ENCODE measurements at places on chromosomes 5 and 9.

- DNase-seq = no peak
Observed at GRCh38 chr9:87849144-87849758, 33.4 kb upstream of the SPATA31E1 start.

DNA sequence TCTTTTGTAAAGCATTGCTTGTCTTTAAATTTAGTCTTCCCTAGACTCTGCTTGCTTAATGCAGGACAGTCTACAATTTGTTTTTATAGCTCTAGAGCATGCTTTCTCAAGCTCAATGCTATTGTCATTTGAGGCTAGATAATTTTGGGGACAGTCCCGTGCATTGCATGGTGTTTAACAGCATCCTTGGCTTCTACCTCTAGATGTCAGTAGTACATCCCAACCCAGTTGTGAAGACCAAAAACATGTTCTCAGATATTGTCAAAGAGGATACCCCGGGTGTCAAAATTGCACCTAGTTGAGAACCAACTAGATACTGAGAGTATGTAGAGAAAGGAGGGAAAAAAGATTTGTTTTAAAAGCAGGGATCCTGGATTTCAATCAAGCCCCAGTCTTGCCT is 277.5 kb downstream of the CEMIP2 start:
- peak; percentile 6 for DNase-seq

DNA sequence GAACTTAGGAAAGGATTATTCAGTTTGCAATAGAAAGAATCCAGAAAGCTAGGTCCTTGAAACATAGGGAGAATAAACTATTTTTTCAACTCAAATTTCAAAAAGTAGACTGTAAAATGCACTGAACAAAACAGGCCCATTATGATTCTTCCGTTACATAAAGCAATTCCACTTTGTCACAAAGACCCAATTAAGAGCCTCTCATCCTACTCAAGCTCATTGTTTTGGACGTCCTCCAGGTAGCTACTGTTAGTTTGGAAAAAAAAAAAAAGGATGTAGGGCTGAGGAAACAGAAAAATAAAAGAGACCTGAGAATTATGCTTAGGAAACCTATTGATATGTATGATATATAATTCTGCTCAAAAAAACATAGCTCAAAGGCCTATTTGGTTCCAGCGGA is 74.0 kb downstream of the DIRAS2 start:
- DNase-seq = no peak

DNA sequence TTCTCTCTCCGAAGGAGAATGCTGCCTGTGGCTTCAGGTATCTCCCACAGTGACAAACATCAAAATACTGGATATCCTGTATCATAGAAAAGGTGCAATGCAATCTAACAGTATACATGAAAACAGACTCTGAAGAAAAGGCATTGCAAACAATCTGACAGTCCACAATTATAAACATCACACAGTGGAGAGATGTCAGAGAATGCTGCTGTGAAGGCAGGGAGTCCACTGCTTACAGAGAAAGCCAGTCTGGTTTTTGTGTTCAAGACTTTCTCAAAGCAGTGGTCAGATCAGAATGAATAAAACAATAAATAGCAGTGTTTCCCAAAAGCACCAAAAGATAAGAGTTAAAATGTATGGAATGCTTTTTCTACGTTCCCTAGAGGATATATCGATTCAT is 28.7 kb downstream of the TTC23L start:
- DNase-seq = no peak

GRCh38 chr5:1959725-1960581 is 77.2 kb upstream of the IRX4 start:
- no peak for DNase-seq

DNA sequence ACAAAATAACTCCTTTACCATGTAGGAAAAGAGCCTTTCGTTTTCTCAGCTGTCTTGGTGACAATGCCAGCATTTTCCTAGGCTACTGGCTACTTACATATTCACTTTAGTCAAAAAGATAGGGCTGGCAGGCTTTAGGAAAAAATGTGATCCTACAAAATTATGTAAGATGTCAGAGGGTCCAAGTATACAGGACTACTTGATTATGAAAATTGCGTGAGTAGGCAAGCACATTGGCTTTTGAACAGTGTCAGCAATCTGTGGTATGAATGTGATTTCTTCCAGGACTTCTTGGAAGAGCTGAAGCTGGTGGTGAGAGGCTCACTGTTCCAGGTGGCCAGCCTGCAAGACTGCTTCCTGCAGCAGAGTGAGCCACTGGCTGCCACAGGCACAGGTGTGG is 22.8 kb downstream of the THBS4 start:
- DNase-seq = no peak

DNA sequence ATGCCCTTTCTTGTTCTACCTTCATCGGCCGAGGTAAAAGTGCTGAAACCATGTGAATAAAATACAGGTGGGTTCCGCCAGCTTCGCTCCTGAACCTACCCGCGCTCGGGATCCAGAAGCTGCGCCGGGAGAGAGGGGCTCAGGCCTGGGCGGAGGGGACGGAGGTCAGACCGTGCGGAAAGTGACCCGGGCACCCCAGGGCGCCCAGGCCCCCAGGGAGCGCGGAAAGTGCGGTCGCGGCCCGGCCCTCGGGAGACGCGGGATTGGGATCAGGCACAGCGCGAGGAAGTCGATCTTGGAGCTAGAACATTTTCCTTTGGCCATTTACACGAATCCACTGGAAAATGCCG is 329 bp downstream of the SYK start:
- DNase-seq = no peak

DNA sequence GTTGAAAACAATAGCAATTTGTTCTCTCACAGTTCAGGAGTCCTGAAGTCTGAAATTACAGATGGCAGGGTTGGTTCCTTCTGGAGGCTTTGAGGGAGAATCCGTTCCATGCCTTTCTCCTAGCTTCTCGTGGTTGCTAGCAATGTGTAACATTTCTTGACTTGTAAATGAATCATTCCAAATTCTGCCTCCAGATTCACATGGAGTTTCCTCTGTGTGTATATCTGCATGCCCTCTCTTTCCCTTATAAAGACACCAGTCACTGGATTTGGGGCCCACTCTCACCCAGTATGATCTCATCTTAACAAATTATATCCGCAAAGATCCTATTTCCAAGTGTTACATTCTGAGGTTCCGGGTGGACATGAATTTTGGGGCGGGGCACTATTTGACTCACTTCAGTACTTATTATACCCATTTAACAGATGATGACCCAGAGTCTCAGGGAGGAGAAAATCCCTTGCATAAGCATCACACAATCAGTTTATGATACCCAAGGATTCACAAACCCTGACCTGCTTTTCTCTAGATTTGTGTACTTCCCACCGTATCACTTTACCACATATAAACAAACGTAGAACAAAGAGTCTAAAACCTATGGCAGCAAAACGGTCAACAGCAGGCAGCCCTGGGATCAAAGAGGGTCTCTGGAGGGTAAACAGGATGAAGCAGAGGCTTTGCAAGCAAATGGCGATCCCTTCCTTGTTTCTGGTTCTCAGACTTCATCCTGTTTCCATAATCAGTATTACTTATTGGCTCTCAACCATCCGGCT is 93.7 kb downstream of the C9orf152 start:
- DNase-seq = no peak

DNA sequence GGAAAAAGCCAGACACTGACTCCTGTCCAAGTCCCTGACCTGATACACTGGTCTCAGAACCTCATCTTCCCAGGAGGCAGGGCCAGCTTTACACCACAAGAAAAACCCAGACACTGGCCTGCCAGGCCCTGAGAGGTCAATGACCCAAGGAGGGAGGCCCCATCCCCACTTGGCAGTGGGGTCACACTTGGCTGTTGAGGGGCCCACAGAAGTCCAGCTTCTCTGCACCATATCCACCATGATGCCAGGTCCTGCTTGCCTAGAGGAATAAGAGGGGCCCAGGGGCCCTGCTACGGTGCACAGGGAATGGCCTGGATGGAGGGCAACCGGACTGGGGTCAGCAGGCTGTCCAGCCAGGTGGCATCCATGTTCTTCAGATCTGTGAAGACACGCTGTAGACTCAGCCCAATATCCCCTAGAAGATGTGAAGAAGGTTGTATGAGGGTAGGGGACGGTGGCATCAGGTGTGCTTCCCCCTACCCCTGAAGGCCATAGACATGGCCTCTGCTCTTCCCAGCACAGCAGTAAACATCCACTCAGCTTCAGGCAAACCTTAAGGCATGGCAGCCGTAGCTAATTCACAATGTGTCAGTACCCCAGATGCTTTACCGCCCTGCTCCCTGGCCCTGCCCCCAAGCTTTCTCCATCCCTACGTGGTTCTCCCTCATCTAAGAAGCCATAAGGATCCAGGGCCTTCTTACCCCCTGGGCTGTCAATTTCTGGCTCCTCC is 6.7 kb downstream of the IRF1 start:
- DNase-seq = no peak

GRCh38 chr5:139985733-139986132 is 57.4 kb downstream of the NRG2 start:
- no peak for DNase-seq

GRCh38 chr9:5586391-5586802 is 42.5 kb upstream of the RIC1 start:
- DNase-seq = peak; percentile 24

DNA sequence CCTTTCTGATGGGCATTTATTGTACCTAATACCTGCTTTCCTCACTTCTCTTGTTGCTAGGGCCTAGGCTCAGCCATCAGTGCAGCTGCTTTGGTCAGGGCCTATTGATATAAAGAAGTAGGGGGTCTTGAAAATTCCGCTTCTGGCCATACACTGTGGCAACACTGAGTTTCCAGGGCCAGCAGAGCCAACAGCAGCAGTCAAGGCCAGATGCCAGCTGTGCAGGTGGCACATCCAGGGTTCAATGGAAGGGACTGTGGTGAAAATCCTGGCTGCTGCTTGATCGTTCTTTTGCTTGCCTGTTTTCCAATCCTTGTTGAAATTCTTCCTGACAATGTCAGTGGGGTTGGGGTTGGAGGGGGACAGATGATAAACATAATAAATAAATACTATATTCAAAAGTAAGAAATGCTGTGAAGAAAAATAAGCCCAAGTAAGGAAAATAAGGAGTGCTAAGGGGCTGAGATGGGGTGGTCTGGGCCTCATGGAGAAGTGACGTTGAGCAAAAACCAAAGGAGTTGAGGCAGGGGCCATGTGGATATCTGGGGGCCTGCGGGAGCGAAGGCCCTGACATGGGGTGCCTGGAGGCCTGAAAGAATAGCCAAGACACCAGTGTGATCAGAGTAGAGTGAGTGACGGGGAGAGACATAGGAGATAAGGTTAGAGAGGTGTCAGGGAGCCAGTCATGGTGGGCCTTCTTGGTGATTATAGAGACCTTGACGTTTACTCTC is 91.0 kb upstream of the ALDH1B1 start:
- no peak for DNase-seq

DNA sequence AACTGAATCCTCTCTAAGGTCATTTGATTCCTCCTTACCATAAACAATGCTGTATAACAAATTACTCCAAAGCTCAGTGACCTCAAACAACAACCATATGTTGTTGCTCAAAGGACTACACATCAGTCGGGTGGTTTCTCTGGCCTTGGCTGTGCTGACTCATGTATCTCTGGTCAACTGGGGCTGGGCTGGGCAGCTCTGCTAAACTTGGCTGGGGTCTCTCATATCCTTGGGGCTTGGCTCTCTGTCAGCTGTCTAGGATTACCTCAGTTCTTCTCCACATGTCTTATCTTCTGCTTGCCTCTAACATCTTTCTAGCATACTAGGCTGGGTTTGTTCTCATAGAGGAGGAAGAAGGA is 86.4 kb downstream of the GALNT10 start:
- no peak for DNase-seq

- DNase-seq = no peak
Observed at GRCh38 chr5:121377461-121377860, 474.2 kb upstream of the FTMT start.

DNA sequence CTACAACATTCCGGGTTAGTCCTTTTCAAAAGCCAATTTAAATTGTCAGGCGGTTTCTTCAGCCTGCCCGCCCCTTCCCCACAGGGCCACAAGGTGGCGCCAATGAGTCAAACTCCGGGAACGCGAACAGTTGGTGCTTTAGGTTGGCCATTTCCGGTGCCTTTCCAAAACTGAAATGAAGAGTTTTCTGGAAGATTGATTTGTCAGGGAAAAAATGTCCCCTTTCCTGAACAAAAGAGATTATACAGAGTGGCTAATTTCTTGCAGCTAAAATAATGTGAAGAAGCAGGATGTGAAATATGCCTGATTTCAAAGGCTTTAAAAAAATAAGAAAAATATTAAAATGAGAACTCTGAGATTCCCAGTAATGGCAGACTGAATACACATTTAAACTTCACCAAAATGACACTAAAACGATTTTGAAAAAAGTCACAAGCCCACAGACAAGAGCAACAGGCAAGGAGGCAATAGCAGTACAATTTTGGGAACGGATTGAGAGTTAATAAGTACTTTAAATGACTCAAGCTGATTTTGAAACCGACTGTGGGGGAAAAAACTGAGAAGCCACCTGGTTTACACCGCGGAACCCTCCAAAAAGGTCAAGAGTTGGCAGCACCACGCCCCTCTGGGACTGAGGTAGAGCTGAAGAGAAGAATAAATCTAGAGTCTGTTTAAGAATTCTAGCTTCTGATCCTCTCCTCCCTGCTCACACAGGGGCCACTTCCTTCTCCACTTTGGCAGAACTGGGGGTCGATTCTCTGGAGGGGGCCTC is 45.7 kb downstream of the SLC46A2 start:
- DNase-seq = peak; percentile 80

DNA sequence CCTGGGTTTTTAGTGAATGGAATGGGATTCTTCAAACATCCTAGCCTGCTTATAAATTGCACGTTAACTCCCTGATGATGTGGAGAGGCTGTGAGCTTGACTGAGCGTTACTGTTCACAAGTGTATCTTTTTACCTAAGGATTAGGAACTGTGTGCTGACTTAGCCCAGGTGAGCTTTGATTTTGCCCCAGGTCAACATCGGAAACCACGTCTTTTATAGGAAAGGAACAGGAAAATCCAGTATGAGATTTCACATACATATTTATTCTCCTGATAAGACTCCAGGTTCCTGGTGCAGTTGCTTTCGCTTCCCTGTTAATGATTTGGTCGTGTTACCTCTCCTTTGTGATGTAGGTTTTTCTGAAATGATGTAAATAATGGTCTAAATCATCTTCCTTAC is 103.2 kb upstream of the BASP1 start:
- DNase-seq = no peak

DNA sequence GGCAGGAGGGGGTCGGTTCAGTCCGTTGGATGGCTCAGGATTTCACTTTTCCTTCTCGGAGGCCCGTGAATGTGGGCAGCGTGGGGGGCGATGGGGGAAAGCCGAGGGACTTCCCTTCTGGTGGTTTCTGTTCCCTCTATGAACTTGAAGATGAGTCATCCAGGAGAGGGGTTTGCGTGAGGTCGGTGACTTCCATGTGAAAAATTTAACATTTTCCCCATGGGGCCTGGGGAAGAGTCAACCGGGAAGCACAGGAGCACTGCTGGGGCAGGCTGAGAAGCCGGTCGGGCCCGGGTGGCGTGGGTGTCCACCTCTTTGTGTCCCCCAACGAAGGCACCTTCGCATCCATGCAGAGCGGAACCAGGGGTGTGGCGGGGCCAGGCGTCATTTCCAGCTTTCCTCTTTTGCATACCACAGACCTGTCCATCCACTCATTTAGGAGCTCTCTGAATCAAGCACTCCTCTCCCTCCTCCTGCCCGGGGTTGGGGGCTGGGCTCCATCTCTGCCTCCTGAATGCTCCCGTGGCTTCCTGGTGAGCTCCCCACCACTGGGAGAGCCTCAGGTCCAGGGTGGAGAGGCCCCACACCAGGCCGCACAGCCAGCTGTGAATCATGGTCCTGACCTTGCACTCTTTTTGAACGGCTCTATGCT is 68.4 kb downstream of the ANKRD33B start:
- peak; percentile 80 for DNase-seq

GRCh38 chr5:1789834-1790471 is 9.7 kb downstream of the MRPL36 start:
- DNase-seq = no peak

Measured in GM13977 (cell line).